ENCODE measurements at places on chromosomes 7 and 10.

GRCh38 chr7:106143711-106144337 lies 31.7 kb upstream of the SYPL1 start:
- DNase-seq: no peak

DNA sequence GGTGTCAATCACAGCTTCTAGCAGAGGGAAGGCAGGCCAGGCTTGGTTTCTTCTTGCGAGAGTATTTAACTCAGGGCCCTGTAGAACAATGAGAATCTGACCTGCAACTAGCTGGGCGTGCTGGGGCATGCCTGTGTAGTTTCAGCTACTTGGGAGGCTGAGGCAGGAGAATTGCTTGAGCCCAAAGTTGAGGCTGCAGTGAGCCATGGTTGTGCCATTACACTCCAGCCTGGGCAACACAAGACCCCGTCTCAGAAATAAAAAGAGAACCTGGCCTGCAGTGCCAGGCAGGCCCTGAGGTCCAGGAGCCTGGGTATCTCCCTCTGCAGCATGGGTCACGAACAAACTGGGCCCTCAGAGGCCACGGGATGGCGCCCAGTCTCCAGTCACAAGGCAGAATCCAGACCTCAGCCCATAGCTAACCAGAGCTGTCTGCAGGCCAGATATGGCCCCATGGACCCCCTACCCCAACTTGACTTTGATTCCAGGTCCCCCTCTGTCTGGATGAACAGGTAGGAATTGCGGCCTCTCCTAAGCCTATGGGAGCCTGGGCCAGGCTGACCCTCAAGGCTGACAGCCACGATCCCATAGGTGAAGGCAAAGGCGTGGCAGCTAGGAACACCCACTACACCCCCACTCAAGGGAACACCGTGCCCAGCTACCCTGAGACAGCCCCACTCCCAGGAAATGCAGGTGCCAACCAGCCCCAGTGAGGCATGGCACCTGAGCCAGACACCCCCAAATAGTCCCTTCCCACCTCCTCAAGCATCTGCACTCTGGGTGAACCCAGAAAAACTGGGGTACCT lies 102.7 kb upstream of the TNRC18 start:
- DNase-seq: peak; percentile 71

DNA sequence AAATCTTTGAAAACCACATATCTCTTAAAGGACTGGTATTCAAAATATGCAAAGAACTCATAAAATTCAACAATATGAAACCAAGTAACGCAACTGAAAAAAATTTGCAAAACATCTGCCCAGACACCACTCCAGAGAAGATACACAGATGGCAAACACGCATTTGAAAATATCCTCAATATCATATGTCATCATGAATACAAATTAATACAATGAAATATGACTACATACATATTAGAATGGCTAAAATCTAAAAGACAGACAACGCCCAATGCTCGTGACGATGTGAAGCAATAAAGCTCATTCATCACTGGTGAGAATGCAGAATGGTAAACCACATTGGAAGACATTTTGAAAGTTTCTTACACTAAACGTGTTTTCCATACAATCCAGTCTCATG lies 770.1 kb upstream of the CELF2 start:
- no peak for DNase-seq

DNA sequence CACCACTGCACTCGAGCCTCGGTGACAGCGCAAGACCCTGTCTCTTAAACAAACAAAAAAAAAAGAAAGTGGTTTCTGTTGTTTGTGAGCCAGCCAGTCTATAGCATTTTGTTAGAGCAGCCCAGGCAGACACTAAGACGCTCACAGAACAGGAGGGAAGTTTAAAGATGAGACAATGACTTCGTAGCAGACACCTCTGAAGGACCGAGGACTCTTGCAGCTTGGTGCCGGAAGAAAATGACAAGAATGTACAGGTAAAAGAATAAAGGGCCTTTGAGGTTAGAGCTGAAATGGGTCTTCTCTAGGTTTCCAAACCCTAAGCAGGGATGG lies 39.7 kb downstream of the MACROH2A2 start:
- no peak for DNase-seq

- no peak for DNase-seq
These were observed 42.9 kb upstream of the TOMM7 start for GRCh38 chr7:22865602-22865960.

DNA sequence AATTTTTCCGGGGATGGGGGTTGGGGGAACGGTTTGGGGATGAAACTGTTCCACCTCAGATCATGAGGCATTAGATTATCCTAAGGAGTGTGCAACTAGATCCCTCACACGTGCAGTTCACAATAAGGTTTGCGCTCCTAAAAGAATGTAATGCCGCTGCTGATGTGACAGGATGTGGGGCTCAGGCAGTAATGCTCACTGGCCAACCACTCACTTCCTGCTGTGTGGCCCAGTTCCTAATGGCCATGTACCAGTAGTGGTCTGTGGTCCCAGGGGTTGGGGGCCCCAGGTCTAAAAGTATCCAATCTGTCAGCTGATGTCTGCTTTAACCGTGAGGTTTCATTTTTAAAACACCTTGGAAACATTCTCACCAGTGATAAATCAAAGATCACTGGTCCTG lies 2.2 kb downstream of the STN1 start:
- peak; percentile 67 for DNase-seq

DNA sequence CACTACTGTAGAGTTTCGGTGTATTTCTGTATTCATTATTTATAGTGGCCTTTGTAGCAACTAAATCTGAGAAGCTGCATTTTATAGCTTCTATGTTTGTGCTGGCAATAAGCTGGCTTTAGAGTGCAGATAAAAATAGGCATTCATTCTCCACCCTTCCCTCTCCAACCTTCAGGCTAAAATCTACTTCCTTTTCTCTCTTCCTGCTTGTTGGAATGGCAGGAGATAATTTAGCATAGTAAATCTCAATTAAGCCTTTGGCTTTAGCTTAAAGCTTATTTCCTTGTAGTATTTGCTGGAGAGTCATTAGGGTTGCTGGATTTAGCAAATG lies 58.5 kb downstream of the CPVL start:
- DNase-seq: no peak

DNA sequence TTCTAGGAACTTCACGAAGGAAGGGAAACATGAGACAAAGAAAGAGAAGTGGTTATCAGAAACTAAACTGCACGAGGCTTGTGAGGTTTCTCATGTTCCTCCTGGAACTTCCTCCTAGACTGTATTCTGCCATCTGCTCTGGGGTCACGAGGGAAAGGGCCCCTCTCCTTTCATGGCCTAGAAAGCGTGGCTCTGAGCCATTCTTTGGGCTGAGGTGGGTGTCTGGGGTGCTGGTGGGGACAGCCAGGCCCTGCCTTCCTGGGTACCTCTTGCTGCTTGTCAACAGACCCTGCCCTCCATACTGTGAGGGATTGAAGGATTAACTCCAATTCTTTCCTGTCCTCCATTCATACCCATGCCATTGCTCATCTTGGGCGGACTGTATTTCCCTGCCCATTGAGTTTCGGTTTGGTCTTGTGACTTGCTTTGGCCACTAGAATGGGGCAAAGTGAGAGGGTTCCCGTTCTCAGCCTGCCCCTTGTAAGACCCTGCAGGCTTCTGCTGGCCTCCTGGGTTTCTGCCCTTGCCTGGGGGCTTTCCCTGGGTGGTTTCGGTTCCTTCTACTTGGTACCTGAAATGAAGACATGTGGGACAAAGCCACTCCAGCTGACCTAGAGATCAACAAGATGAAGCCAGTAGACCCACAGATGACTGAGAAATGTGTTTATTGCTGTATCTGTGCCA lies 14.9 kb upstream of the GIMAP8 start:
- peak; percentile 70 for DNase-seq

DNA sequence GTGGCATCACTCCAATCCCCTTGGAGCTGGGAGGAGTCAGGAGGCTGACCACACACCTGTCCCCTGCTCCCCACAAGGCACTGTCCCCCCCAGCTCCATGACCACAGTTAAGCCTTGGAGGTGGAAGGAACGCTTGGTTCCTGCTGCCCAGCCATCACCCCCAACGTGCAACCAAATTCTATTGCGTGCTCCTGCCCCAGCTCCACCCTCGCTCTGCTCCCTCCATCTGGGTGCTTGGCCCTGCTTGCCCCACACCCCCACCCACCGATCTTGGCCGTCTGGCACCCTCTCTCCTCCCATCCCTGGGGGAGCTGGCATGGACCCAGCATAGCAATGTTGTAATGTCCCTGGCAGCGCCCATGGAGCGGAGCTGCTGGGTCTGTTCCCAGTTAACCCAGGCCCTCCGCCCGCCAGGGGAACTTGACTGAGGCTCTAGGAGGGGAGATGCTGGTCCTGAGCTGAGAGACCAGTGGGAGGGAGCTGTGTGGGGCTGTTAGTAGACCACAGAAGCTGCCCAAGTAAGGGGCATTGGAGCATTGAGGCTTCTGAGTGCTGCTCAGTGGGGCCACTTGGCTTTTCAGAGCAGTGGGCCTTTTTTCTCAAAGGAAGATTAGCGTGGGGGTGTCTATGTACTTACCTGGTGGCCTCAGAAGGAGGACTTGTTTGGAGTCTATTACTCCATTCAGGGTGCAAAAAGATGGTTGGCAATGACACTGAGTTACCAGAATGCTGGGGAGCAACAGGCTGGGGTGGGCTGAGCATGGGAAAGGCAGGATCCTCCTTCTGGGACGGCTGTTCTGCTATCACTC lies 1.1 kb downstream of the EPHB6 start:
- no peak for DNase-seq

- DNase-seq: no peak
These were observed 57.5 kb upstream of the ARL4A start for GRCh38 chr7:12629816-12630512.

DNA sequence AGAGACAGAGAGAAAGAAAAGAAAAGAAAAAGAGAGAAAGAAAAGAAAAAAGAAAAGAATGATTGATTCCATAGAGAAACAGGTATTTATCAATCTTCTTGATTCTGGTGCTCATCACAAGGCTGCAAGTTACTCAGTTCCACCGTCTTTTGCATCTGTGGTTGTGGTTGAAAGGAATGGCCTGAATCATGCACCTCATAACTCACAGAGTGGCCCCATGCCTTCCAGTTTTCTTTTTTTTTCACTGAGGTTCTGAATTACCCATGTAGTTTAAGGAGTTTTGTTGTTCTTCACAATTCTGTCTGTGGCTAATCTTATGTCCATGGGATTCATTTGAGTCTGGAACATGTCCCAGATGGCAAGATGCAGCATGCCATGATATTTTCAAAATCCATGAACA lies 156.0 kb downstream of the ZNF33B start:
- no peak for DNase-seq

GRCh38 chr10:68869623-68870022 lies 31.5 kb upstream of the DDX50 start:
- DNase-seq: no peak

DNA sequence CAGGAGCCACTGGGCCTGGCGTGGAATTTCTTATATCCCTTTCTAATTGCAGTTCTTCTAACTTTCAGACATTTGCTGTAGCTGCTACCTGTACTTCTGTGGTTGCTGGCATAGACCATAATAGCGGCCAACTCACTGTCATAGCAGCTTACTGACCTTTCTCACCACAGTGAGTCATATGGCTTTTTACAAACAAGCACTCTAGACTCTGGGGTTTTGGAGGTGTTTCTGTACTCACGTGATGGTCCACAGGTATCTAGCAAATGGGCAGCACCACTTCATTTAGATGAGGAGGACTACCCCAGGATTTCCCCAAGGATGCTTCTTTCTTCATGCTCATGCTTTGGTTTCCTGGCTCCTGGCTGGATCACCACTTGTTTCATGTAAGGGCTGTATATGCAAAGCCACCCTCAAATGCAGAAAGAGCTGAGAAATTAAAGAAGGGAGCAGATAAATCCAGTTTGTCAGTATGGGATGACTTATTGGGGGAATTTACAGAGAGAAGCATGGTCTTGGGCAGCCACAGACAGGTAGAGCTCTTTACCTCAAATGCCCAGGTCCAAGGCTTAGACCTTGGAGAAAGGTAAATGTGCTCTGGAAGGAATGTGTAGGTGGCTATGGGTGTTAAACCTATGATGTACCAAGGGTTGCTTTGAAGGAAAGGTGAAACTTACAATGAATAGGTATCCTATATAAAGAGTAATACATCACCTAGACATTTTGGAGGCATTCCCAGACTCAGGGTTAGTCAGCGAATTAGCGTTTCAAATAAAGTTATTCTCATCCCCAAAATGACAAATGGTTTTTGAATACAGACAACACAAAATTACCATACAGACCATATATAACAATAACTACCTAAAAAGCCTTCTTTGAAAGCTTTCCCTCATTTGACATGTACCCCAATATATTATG lies 15.9 kb upstream of the SLC25A16 start:
- no peak for DNase-seq

- DNase-seq: no peak
These were observed 104.7 kb upstream of the CHST15 start for GRCh38 chr10:124198125-124198501.

GRCh38 chr10:29273478-29273877 lies 15.4 kb upstream of the LYZL1 start:
- DNase-seq: no peak

GRCh38 chr10:78448994-78449418 lies 415.3 kb downstream of the RPS24 start:
- DNase-seq: no peak

GRCh38 chr7:91784469-91784868 lies 96.0 kb downstream of the MTERF1 start:
- DNase-seq: peak; percentile 68

- DNase-seq: no peak
These were observed 5.2 kb upstream of the MYH16 start for GRCh38 chr7:99267481-99267840.

- DNase-seq: no peak
These were observed 931.5 kb downstream of the TYW1 start for GRCh38 chr7:67928141-67928540.

DNA sequence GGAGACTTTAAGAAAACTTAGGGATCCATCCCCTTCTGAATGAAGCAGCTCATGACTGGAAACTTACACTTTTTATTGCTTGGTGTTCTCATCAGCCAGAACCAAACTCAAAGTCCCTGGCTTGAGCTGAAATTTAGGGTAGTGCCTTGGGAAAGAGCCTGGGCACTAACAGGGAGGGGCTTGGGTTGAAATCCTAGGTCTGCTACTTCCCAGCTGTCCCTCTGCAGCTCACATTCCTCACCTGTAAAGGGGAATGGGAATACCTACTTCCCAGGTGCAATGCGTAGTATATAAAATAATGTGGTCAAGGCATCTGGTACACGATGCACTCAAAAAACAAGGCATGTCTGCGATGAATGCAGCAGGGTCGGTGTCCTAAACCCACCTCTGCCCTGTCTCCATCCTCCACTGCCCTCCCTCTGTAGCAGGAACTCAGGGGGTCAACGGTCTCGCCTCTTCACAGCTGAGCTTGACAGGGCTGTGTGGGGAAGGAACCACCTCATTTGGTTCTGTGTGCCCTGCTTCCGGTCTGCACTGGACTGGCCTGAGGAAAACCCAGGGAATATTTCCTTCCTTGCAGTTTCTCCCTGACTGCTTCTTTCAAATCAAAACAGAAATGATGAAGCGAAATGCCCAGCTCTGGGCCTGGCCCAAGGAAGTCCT lies 80.0 kb downstream of the COBL start:
- DNase-seq: no peak
